Transverse colon (tissue), 4 donors: ENCODE measurements at places on chromosomes 2 and 18. TPM values are rescaled to one million over a fixed set of nuclear protein-coding genes. Genes with fewer than 3 reads are reported as not detected.

- no peaks in the 10 kb centered on the region for H3K27me3 ChIP-seq
- no peaks in the 10 kb centered on the region for H3K4me1 ChIP-seq
- no peak overlapping the region for H3K4me3 ChIP-seq
- no peak overlapping the region for H3K27ac ChIP-seq
- H3K36me3 ChIP-seq: no peaks in the 10 kb centered on the region
These were observed 379.3 kb downstream of the SOX11 start for GRCh38 chr2:6071519-6071918.

The NDC80 gene
- 1.6 TPM for total RNA-seq

DNA sequence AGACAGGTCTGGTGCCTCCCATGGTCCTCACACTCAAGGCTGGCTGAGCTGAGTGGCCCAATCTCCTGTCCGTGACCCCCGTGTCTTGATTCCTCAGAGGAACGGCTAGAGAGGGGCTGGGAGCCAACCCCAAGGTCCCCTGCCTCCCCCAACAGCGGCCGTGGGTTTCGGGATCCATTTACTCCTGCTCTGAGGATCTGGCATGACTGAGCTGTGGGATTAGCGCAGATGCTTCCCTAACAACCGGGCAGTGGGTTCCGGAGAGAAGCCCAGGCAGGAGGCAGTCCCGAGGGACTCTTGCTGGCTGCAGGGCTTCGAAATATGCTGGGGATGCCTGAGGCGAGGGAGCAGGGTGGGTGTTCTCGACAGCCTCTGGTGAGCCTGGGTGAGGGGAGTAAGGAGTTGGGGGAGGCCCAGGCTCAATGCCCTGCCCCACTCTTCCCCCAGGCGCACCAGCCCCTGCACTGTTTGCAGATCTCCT lies 18.9 kb downstream of the GPR35 start:
- no peaks in the 10 kb centered on the region for H3K36me3 ChIP-seq
- no peaks in the 10 kb centered on the region for H3K4me1 ChIP-seq
- peaks cover 54% of the 10 kb centered on the region for H3K27me3 ChIP-seq
- H3K27ac ChIP-seq: no peak overlapping the region

DNA sequence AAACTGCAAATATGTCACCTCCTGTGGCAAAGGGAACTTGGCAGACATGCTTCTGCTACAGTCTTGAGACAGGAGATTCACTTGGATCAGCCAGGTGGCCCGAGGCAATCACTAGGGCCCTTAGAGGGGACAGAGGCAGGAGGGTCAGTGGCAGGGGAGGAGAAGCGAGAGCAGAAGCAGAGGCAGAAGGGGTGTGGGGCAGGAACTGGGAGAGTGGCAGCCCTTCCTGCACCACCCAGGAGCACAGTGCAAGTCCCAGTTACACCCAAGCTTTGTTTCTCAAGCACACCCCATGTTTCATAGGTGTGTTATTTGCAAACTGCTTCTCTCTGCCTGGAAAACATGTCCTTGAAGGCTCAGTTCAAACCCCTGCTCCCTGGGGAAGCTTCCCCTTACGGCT lies 309.7 kb upstream of the MYT1L start:
- no peak overlapping the region for H3K27ac ChIP-seq
- H3K4me3 ChIP-seq: no peak overlapping the region
- no peaks in the 10 kb centered on the region for H3K4me1 ChIP-seq
- H3K36me3 ChIP-seq: no peaks in the 10 kb centered on the region
- no peaks in the 10 kb centered on the region for H3K27me3 ChIP-seq
- DNase-seq: no peak

The MFSD6 gene
- total RNA-seq: 84.0 TPM

GRCh38 chr18:11316546-11316945 lies 167.2 kb upstream of the PIEZO2 start:
- H3K36me3 ChIP-seq: no peaks in the 10 kb centered on the region
- DNase-seq: no peak
- H3K4me3 ChIP-seq: no peak overlapping the region
- no peaks in the 10 kb centered on the region for H3K27me3 ChIP-seq
- no peak overlapping the region for H3K27ac ChIP-seq
- H3K4me1 ChIP-seq: no peaks in the 10 kb centered on the region

The IL36RN gene
- total RNA-seq: not detected

DNA sequence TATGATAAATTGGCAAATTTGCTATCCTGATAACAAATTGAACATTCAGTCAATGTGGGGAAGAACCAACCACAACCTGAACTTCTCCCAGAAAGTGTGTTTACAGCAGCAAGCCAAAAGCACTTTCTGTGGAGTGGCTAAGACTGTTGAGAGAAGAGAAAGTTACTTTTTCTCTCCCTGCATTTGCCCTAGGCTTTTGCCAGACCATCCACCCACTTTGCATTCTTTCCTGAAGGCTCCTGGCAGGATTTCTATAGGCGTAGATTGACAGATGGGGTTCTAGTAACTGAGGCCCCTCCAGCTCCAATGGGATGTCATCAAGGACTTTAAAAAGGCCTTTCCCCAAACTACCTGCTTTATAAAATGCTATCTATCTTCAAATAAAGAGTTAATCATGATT lies 215.2 kb downstream of the GULP1 start:
- H3K4me3 ChIP-seq: no peak overlapping the region
- H3K27me3 ChIP-seq: no peaks in the 10 kb centered on the region
- no peak for DNase-seq
- H3K4me1 ChIP-seq: no peaks in the 10 kb centered on the region

GRCh38 chr2:25165992-25166875 lies 2.1 kb downstream of the POMC start:
- peak; percentile 68 for DNase-seq
- no peak overlapping the region for H3K4me3 ChIP-seq
- peaks cover 83% of the 10 kb centered on the region for H3K27me3 ChIP-seq
- no peaks in the 10 kb centered on the region for H3K36me3 ChIP-seq

- H3K36me3 ChIP-seq: no peaks in the 10 kb centered on the region
- peak; percentile 24 for DNase-seq
- H3K27me3 ChIP-seq: no peaks in the 10 kb centered on the region
- peaks cover 20% of the 10 kb centered on the region for H3K4me1 ChIP-seq
These were observed 146.6 kb upstream of the ITGA6 start for GRCh38 chr2:172280571-172281361.

- H3K4me3 ChIP-seq: no peak overlapping the region
- no peaks in the 10 kb centered on the region for H3K36me3 ChIP-seq
- H3K4me1 ChIP-seq: no peaks in the 10 kb centered on the region
- no peak overlapping the region for H3K27ac ChIP-seq
- no peaks in the 10 kb centered on the region for H3K27me3 ChIP-seq
These were observed 23.7 kb downstream of the PCARE start for GRCh38 chr2:29050591-29050990.

- DNase-seq: no peak
- H3K27ac ChIP-seq: no peak overlapping the region
- H3K4me3 ChIP-seq: no peak overlapping the region
- no peaks in the 10 kb centered on the region for H3K27me3 ChIP-seq
- no peaks in the 10 kb centered on the region for H3K36me3 ChIP-seq
- H3K4me1 ChIP-seq: no peaks in the 10 kb centered on the region
These were observed 101.0 kb upstream of the LMAN1 start for GRCh38 chr18:59460072-59460420.

DNA sequence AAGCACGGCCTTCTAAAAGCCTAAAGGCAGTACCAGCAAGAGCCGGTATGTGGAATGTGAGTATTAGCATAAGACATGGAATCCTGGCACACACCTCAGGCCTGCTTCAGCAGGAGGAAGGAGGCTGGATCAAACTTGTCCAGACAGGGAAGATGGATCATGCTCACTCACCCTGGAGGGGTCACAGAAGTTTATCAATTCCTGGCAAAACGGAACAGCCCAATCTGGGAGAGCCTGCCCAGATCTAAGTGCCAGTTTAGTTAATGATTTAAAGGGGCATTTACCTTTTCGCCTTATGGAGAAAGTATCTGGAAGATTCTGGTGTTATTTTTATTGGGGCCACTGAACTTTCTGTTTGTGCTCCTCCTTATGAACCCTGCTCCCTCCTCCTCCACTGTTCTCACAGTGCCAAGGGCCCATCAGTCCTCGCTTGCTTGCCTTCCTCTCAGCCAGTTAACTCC lies 58.3 kb upstream of the NFE2L2 start:
- H3K4me3 ChIP-seq: no peak overlapping the region
- peak overlapping the region; percentile 60 for H3K27ac ChIP-seq
- DNase-seq: peak; percentile 63
- no peaks in the 10 kb centered on the region for H3K36me3 ChIP-seq
